ENCODE measurements at places on chromosomes 3 and 15.

DNA sequence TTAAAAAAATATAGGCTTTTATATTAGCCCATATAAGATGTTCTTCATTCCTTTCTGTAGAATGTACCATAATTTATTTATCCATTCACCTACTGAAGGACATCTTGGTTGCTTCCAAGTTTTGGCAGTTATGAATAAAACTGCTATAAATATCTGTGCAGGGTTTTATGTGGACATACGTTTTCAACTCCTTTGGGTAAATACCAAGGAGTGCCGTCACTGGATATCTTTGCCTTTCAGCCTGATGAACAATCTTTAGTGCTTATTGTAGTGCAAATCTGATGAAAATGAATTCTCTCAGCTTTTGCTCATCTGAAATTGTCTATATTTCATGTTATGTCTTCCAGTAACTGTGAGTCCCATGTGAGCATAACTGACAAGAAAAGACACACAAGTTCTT is 26.6 kb upstream of the BLM start:
- DNase-seq: no peak

- no peak for DNase-seq
Observed at GRCh38 chr3:115652738-115653137, 29.4 kb downstream of the GAP43 start.

DNA sequence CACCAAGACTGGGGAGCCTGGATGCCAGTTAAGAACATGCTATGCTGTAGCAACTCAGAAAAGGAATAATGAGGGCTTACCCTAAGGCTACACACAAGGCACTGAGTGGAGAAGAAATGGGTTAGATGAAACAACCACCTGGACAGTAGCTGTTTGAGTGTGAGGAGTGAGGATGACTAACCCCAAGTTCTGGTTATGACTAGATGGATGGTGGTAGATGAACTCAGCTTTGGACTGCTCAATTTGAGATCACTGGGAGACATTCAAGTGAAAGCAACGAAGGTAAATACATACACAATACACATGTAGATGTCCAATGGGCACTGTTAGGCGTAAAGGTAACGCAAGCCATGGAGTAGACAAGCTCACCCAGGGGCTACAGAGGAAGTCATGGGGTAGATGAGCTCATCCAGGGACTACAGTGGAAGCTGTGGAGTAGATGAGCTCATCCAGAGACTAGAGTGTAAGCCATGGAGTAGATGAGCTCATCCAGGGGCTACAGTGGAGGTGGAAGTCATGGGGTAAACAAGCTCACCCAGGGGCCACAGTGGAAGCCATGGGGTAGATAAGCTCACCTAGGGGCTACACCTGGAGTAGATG is 98.3 kb downstream of the ANO10 start:
- no peak for DNase-seq

DNA sequence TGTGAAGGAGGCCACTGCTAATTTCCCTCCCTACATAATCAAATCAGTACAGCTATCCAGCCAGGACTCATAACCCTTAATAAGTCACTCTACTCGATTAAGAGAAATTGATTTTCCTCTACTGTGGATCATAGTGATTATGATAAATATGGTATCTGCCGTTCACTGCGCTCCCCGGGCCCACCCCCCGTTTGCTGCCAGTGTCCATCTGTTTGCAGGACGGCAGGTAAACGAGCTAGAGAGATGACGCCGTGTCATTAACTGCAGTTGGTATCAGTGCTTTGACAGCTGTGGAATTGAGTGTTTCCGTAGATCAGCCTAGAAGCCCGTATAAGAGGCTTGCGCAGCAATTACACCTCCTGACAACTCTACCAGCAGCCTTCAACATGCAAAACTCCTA is 94.9 kb downstream of the ROBO2 start:
- no peak for DNase-seq

DNA sequence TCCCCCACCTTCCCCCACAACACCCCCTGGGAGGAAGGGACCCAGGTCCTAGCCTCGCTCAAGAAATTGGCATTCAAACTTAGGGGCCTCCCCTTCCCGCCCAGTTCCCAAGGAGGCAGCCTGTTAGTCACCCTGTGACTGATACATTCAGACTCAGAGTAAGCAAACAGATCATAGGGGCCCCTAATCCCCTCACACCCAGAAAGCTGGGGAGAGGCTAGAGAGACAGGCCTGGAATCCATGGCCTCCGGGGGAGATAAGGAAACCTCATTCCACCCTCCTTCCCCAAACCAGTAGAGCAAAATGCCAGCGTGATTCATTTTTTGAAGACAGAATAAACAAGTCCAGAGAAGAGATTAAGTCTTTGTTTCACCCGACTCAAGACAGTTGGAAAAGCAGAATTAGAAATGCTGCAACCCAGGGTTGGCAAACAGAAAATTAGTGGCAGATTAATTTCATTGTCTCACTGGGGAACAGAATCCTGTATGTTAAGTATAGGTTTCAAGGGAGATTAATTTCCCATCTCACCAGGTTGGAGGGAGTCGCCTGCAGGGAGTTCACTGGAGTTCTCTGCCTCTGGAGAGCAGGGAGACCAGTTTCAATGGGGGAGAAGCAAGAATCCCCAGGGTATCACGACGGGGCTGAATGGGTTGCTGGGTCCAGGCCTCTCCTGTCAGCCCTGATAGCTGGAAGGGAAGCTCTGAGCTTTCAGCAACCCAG is 268.3 kb downstream of the UACA start:
- DNase-seq: no peak
